Stimulated activated CD8-positive, alpha-beta memory T cell treated with anti-CD3 and anti-CD28 coated beads, Interleukin-7, amount 100 ng/mL, for 1 hour (primary cell): ENCODE measurements at places on chromosomes 11 and 22.

DNA sequence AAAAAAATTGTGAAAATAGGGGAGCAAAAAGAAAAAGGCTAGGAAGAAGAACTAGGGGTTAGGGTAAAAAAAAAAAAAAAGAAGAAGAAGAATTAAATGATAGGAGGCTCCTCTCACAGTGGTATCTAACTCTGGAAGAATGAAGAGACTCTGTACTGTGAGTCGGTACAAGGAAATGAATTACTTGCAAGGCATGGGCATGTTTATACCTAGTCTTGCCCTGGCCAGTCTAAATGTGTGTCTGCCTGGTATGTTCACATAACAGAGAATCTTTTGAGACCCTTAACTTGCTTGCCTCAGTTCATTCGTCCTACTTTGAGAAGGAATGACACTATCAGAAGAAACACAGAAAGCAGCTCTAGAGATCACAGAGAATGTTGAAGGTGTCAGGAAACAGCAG is 159.6 kb downstream of the SWAP70 start:
- no peak for DNase-seq

- DNase-seq: no peak
Observed at GRCh38 chr11:33151399-33151798, 9.9 kb downstream of the CSTF3 start.

- DNase-seq: no peak
Observed at GRCh38 chr11:101945448-101945847, 29.1 kb upstream of the ANGPTL5 start.

DNA sequence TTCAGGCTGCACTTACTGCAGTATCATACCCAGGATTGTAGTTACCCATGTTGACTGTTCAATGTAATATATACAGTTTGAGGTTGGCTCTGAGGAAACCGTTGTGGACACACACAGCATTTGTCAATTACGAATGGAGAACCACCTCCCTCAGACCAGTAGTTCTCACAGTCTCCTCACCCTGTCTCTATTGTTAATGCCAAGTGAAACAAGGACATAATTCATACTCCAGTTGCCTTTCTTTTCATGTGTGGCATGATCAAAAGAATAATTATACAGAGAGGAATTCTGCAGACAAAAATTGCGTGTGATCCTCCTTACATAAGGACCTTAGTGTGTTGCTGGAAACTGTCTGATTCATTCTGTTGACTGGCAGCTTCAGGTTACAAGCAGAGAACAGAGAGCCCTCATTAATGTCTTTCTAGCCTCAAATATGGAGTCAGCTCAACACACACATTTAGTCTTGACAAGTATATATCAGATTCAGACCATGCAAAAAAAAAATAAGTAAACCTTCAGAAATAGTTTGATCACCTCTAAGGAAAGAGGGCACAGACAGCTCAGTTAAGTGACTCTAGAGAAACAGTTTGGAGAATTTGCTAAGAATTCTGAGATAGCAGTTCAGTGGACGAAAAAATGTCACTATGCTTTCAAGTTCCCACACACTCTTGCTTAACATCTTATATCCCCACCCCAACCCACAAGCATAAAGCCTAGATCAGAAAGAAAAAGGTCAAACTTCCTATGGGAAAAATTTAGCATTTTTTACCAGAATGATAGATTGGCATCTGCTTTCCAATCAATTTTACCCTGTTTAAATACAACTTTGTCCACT is 96.1 kb downstream of the MAML2 start:
- DNase-seq: no peak

GRCh38 chr22:50307890-50308596 is 597 bp upstream of the PLXNB2 start:
- no peak for DNase-seq

DNA sequence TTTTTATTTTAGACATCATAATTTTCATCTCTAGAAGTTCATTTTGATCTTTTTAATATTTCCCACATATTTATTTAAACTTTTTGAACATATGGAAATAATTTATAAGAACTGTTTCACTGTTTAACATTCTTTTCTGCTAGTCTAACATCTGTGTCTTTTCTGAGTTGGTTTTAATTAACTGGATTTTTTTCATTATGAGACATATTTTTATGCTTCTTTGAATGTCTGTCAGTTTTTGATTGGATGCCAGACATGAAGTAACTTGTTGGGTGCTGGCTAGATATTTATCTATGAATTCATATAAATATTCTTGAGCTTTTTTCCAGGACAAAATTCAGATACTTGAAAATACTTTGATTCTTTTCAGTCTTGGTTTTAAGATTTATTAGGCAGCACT is 317.8 kb upstream of the NCAM1 start:
- DNase-seq: no peak

GRCh38 chr22:23363683-23364082 is 183.4 kb downstream of the BCR start:
- DNase-seq: no peak
